ENCODE measurements at places on chromosomes 6 and 20. TPM values are rescaled to one million over a fixed set of nuclear protein-coding genes. Genes with fewer than 3 reads are reported as not detected.

DNA sequence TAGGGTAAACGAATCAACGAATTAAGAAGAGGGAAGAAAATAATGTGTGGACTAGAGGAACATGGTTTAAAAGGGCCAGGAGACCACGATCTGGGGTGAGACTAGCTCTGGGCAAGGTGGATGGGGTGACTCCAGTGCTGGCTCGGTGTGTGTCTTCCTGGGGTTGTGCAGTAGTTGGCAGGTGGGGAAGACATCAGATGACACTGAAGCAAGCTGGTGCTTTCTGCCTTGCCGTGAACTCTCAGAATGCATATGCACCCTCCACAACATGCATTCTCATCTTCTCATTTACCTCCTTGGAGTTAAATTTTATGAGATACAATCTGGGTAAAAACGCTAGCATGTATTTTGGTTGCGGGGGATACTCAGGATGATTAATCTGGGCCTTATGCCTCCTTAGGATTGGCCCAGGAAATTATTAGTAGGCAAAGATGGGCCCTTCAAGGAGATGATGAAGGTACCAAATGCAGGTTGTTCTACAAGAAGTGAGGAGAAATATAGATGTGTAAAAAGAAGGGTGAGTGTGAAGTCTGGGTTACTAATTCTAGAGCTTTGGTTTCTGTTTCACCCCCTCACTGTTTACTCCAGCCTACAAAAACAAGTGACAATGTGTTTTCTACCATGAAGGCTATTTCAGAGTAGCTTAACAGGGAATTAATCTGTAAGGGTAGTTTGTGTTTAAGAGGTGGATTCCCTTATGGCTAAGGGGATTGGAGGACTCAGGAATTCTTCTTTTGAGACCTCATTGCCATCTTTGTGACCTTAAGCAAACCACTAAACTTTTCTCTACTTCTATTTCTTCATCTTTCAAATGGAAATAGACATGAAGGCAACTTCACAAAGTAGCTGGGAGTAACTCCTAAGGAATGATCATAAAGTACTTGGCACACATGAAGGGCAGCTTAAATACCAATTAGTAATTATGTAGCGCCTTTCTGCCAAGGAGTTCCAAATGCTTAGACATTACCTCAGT, 71.0 kb upstream of the SUPT3H start:
- DNase-seq: no peak
- H3K4me1 ChIP-seq: peaks cover 50% of the 10 kb centered on the region
- H3K27me3 ChIP-seq: no peaks in the 10 kb centered on the region
- peaks cover 7% of the 10 kb centered on the region for H3K36me3 ChIP-seq
- H3K4me3 ChIP-seq: no peak overlapping the region
- no peak overlapping the region for H3K27ac ChIP-seq

Gene HUS1B
- total RNA-seq: 0.71 TPM

Gene NDUFAF4
- 39.6 TPM for total RNA-seq

GRCh38 chr6:145899915-145900569, 64.1 kb downstream of the SHPRH start:
- H3K27ac ChIP-seq: no peak overlapping the region
- H3K4me1 ChIP-seq: no peaks in the 10 kb centered on the region
- no peak for DNase-seq
- no peaks in the 10 kb centered on the region for H3K27me3 ChIP-seq

Gene EXOC2
- 13.2 TPM for total RNA-seq

GRCh38 chr20:54199721-54200176, 8.1 kb upstream of the PFDN4 start:
- no peaks in the 10 kb centered on the region for H3K27me3 ChIP-seq
- peak; percentile 92 for DNase-seq
- no peak overlapping the region for H3K27ac ChIP-seq
- no peak overlapping the region for H3K4me3 ChIP-seq

Gene DDX43
- 11.4 TPM for total RNA-seq

GRCh38 chr20:50559856-50560638, 49.9 kb downstream of the PTPN1 start:
- no peaks in the 10 kb centered on the region for H3K27me3 ChIP-seq
- H3K4me1 ChIP-seq: peaks cover 32% of the 10 kb centered on the region
- no peak overlapping the region for H3K27ac ChIP-seq
- no peak for DNase-seq
- no peak overlapping the region for H3K4me3 ChIP-seq

Gene UFL1
- total RNA-seq: 19.3 TPM

Gene HDAC2
- 170 TPM for total RNA-seq

- DNase-seq: no peak
- no peak overlapping the region for H3K4me3 ChIP-seq
- H3K27me3 ChIP-seq: no peaks in the 10 kb centered on the region
- peaks cover 17% of the 10 kb centered on the region for H3K4me1 ChIP-seq
- no peaks in the 10 kb centered on the region for H3K36me3 ChIP-seq
Measured at GRCh38 chr6:112690497-112691202, 343.5 kb downstream of the RFPL4B start.

DNA sequence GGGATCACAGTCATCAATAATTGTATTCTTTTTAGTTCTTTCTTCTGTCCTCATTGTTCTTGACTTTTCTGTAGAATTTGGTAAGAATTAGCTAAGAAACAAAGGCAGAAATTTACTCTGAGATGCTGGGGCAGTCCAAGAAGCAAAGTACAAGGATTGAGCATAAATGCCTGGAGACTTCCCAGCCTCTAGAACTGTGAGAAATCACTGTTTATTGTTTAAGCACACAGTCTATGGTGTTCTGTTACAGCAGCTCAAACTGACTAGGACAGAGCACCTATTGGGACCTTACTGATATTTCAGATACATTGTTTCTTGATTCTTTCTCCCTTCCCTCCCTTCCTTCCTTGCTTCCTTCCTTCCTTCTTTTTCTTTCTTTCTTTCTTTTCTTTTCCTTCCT, 192.7 kb upstream of the SLC35B3 start:
- H3K4me1 ChIP-seq: no peaks in the 10 kb centered on the region
- H3K27me3 ChIP-seq: no peaks in the 10 kb centered on the region
- H3K27ac ChIP-seq: no peak overlapping the region
- H3K4me3 ChIP-seq: no peak overlapping the region
- no peaks in the 10 kb centered on the region for H3K36me3 ChIP-seq

Gene EYA4
- 38.8 TPM for total RNA-seq
